ENCODE measurements at places on chromosomes 12 and 14. TPM values are rescaled to one million over a fixed set of nuclear protein-coding genes. Genes with fewer than 3 reads are reported as not detected.

GRCh38 chr14:64855721-64856528, 23.8 kb downstream of the SPTB start:
- DNase-seq = no peak

KRT73 gene
- total RNA-seq = not detected

- DNase-seq = no peak
Measured at GRCh38 chr14:99273766-99274345, 1.9 kb upstream of the BCL11B start.

DNA sequence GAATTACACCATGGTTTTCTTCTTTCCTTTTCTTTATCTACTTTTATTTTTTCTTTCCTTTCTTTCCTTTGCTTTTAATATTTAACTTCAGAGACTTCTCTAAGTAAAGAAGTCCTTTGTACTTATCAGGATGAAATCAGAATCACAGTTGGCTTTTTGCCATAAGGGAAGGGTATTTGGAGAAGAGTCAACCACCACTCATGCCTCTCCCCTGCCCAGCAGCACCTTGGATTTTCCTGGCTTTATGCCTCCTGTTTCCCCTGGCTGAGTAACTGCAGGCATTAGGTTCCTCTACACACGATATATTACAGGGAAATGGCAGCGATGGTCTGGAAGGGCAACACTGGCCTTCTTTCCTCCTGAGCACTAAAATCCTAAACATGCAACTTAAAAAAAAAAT, 266.4 kb upstream of the CAND1 start:
- no peak for DNase-seq

DNA sequence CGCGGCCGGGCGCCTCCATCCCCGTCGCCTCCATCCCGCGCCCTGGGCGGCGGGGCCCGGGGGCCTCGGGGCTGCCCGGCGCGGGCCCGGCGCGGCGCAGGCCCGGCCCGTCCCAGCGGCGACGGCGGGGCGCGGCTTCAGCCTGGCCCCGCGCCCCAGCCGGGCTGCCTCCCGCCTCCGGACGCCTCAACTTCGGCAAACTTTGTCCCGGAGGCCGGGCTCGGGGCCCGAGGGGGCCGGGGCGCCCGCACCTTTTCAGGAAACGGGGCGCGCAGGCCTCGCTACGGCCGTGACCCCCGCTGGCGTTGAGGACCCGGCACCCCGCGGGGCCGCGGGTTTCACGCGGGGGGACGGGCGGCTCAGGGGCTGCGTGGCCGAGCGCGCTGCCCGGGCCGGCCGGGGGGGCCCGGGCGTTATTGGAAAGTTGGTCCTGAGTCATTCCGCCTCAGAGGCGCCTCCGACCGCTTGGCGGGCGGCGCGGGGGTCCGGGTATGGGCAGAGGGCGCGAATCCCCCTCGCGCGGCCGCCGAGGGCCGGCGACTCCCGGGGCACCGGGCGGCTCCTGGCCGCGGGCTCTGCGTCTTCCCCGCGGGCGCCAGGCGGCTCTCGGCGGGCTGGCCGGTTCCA, 575 bp downstream of the TRAF3 start:
- DNase-seq = peak; percentile 32

GRCh38 chr14:92993302-92993701, 70.4 kb downstream of the CHGA start:
- DNase-seq = no peak

- DNase-seq = peak; percentile 22
Measured at GRCh38 chr12:91178139-91178561, 4.5 kb downstream of the DCN start.

DNA sequence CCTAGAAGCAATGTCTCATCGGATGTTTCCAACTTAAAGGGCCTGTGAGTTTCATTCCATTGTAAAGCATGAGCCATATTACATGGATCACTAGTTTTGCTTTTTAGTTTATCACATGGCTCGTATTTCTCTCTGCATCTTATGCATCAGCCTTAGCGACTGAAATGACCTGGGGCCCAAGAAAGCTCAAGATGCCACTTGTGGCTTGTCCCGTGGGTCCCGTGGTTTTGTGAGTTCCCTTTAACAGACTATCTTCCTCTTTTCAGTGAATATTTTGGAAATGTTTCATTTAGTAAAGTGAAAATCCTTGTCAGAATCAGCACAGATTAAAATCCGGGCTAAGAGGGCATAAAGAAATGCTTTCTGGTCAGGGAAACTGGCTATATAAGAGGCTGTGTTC, 86.2 kb upstream of the PPM1H start:
- DNase-seq = no peak

LIN52 gene
- total RNA-seq = 6.5 TPM

RPAP3 gene
- total RNA-seq = 24.7 TPM

- no peak for DNase-seq
Measured at GRCh38 chr14:88553886-88554456, 836 bp downstream of the PTPN21 start.

DNA sequence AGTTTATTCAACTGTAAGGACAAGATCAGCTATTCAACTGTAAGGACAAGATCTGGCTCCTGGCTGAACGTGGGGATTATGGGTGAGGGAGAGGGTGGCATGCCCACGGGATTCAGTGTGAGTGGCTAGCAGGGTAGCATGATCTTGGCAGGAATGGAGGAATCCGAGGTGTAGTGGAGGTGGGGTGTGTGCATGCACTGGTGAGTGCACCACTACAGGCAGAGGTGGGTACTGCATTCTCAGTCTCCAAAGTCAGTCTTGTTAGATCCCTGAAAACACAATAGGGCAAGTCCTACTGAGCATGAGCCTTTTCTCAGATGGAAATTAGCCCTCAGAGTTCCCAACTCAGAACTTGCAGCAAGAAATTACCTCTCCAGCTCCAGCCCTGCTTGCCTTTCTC, 32.2 kb upstream of the DCD start:
- DNase-seq = no peak

DNA sequence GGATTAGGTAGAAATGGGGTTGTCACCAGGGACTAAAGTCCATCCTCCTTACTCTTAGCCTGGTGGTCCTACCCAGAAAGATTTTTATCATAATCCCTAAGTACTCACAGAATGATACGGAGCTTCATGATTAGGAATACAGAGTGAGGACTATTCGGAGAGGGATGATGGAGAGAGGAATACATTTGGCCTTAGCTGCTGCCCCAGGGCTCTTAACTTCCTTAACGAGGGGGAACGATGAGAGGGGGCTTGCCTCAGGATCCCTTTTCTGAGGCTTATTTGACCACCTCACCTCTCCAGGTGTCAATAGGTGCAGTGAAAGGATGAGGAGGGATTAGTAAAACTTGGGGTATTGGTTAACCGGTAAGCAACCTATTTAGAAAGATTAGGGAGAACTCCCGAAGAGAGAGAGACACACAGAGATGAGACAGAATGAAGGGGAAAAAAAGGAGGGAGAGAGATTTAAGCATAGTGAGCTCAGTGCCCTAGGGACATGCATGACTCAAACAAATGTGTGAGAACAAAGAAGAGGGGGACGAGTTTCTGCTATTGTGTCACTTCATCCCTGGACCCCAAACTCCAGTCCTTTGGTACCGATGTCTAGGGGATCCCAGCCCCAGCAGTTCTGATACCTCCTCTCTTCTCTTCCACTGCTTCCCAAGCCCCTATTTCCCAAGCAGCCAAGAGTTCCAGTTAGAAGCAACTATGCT, 1.1 kb downstream of the NFE2 start:
- no peak for DNase-seq

TCL1A gene
- not detected for total RNA-seq

All from heart left ventricle (tissue), 16 donors.